ENCODE measurements at places on chromosomes 6 and 20.

GRCh38 chr6:132140189-132140588 lies 189.0 kb upstream of the CCN2 start:
- DNase-seq, result no peak

DNA sequence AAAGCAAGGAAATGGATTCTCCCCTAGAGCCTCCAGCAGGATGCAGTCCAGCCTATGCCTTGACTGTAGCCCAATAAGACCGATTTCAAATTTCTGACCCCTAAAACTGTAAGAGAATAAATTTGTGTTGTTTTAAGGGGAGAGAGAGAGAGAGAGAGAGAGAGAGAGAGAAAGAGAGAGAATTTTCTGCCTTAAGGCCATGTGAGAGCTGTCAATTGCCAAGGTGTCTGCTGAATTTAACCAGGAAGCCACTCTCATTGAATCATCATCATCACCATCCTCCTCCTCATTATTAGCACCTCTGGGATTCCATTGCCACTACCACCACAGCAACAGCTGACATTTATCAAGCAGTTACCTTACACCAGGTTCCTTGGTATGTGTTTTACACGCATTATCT lies 27.8 kb upstream of the TNFRSF21 start:
- DNase-seq, result no peak

GRCh38 chr6:99467509-99468106 lies 42.5 kb upstream of the PNISR start:
- DNase-seq, result no peak

GRCh38 chr20:42594011-42594410 lies 595.7 kb downstream of the PTPRT start:
- no peak for DNase-seq

DNA sequence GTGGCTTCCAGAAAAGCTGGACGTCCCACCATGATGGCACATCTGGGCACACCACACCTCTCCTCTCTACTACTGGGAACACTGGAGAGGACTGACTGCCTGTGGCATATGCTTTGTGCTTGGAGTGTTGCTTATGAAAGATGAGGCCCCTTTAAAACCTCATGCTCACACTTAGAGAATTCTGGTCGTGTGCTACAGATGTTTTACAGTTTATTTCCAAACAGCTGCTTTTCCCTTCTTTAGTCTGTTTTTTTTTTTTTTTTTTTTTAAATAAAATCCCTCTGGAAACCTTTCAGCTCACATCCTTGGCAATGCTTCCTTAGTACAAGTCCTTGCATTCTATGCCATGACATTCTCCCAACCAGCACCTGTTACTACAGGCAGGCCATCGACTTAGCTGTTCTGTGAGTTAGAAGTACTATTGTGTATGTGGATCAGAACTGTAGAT lies 60.3 kb downstream of the BMP6 start:
- DNase-seq, result no peak

DNA sequence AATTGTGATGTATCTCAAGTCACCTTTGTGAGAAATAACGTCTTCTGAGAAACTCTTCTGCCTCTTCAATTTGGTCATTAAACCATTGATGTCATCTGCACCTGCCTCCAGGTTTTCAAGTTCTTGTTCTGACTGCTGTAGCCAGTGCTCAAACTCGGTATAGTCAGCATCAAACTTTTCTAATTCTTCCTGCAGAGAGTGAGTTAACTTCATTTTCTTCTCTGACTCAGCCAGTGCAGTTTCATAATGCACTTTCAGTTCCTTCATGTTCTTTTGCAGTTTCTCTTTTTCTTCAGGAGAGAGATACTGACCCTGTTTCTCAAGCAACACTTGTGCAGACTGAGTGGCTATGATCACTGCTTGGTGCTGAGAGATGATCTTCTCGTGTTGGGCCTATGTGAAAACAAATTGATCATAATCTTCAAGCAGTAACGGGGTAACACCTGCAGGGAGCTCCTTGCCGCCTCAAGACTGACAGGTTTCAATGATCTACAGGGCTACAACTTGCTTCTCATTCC lies 48.8 kb downstream of the DST start:
- DNase-seq, result no peak
